SK-N-SH treated with all-trans-retinoic acid at 6 μM for 48 hours (cell line): ENCODE measurements at places on chromosomes 6 and 20.
A peak's percentile ranks its signal among the peaks of the same experiment; 100 is the strongest.

DNA sequence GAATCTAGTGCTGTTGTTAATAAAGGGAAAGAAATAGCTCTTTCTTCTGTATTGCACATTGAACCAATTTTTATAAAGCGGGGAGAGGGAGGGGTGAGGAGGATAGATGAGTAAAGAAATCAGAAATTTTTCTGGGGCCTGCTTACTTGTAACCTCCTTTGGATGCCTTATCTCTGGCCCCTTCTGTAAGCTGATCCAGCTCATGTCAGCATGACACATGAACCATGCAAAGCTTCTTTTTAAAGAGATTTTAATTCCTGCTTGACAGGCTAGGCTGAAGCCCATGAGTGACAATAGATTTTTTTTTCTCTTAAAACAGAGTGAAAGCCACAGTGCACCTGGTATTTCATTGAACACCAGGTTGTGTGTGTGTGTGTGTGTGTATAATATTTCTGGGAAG is 325.3 kb downstream of the PRL start:
- ATAC-seq, result peak; percentile 78

DNA sequence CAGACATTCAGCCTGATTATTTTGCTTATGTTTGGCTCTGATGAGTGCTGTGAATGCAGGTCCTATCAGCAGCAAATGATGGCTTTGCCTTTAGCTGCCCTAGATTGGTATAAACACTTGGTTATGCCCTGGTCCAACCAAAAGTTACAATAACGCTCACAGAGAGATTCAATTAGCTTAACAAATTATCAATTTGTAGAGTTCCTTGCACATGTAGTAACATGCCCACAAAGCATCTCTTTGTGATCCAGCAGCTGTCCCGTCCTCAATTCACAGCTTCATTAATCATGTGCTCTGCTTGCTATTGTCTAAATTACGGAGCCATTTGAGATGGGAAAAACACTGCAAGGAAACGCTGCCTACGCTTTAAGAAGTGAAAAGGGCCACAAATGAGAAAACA is 457.9 kb downstream of the HDGFL1 start:
- ATAC-seq, result no peak

DNA sequence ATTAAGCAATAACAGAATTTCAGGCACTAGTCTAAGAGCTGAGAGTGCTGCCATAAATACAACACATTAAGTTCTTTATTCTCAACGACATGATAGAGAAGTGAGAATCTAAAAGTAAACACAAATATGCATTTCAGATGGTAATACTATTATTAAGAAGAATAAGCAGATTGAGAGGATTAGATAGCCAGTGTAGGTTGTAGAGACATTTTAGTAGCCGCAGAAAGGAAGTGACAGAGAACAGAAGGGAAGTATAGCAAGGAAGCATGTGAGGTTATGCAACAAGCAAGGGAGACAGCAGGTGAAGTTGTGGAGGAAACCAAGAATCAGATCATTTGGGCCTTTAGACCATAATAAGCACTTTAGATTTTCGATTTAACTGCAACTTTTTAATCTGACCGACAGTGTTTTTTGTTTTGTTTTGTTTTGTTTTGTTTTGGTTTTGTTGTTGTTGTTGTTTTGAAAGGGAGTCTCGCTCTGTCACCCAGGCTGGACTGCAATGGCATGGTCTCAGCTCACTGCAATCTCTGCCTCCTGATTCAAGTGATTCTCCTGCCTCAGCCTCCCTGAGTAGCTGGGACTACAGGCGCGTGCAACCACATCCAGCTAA is 737.0 kb upstream of the ADGRB3 start:
- no peak for ATAC-seq

DNA sequence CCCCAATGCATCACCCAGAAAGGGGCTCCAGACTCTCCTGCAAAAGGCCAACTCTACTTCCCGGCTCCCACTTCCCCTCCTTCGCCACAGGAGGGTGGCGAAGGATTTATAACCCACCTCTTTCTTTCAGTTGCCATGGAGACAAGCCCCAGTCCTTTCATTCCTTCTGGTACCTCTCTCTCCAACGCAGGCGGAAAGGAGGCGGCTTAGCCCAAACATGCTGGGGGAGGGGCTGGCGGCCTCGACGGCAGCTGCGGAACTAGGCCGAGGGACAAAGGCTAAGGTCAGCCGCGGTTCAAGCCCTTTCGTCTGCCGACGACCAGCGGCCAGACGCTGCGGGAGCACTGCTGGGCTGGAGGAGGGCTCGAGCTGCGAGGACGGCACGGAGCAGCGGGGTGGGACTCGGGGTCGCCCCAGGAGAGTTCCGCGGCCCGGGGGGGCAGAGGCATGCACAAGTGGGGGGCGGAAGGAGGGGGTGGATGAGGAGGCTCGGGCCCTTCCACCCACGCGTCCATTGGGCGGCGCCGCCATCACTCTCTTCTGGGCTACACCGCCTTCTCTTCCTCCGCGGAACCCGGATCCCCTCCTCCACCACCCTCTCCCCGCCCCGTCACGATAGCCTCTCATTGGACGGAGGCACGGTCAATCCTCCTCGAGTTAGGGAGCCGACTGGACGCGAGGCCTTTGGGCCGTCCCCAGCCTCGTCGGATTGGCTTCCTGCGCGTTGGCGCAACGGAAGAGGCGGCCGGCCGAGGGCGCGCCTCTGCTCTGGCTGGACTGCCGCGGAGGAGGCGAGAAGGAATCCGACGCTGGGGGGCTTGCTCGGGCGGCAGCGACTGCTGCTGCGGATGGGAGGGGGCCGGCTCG is at the start of gene PANK2:
Gene PANK2 (plus strand): TSS at position 766 of the 867 bp plus-strand sequence.
- peak; percentile 95 for ATAC-seq

DNA sequence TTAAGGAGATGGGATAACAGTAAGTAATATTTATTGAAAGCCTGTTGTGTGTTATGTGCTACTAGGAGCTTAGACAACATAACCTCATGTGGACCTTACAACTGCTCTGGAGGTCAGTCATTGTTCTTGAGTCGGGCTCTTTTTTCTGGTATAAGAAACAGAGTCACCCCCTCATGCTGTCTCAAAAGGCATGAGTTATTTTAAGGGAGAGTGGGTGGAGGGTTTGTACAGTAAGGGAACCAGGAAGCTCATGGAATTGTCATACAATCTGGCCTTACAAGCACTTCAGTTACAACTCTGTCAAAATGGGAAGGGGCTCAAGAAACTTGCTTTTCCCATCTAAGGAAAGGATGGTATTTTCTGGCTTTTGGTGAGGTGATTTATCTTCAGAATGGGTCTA is 16.5 kb upstream of the DSE start:
- no peak for ATAC-seq
